Left colon (tissue), 2 donors: ENCODE measurements at places on chromosomes 12 and 14.

- no peak for DNase-seq
Observed at GRCh38 chr12:109480356-109480755, 2.9 kb downstream of the UBE3B start.

DNA sequence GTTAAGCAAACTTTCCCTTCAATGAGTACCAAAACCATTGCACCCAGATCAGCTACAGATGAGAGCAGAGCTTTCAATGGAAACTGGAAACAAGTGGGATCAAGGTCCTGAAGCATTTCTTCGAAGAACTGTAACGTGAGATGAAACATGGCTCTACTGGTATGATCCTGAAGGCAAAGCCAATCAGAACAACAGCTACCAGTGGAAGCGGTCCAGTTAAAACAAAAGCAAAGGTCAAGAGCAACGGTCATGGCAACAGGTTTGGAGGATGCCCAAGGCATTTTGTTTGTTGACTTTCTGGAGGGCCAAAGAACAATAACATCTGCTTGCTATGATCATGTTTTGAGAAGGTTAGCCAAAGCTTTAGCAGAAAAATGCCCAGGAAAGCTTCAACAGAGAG is 137.9 kb upstream of the CPSF6 start:
- no peak for DNase-seq

DNA sequence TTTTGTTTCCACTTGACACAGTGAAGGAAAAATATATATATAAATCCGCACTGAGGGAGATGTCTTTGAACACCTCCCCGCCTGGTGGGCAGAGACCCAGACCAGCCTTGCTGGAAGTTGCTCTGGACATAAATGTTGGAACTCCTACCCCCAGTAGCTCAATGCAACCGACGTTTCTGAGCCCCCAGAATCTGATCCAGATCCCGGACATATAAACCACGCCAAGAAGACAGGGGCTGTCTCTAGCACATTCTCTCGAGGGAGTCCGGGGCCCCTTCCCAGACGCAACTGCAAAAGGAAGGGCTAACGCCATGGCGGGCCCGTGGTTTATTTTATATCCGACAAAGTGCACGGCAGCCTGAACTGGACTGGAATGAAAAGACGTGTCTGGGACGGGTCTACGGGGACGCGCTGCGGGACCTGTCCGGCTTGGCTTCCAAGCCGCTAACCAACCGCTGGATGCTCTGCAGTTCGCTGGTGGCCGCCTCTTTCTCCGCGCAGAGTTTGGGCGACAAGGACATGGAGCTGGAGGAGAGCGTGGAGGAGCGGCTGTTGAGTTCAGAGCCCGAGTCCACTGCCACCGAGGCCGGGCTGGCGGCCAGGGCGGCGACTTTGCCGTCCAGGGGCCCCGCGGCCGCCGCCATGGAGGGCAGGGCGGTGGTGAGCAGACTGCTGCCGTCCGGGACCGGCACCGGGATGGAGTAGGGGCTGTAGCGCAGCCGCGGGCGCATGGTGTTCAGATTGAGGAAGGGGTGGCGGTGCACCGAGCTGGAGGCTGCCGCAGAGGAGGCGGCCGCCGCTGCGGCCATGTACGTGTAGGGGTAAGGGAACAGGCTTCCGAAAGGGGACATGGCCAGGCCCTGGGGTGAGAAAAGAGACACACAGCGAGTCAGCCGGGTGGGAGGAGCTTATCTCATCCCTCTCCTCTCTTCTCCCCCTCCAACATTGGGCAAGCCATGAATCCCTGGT is 12.2 kb downstream of the TBX3 start:
- DNase-seq = no peak

DNA sequence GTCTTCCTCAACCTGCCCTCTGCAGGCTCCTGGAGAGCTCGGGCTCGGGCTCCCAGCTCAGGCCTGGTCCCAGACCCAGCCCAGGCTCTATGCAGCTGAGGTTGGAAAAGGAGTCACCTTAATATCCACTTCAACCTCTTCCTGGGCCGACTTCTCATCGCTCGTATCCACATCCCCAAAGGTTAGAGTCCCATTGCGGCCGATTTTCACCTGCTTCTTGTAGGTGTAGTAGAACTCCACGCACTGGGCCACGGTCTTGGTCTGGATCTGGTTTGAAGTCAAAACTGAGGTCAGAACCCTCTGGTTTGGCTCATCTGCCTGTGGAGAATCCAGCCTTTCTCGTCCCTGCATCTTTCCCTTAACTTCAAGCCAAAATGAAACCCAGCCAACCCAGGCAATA is 8.4 kb upstream of the PNMA1 start:
- DNase-seq = no peak

- DNase-seq = no peak
Observed at GRCh38 chr12:120455302-120455701, 9.1 kb downstream of the GATC start.

DNA sequence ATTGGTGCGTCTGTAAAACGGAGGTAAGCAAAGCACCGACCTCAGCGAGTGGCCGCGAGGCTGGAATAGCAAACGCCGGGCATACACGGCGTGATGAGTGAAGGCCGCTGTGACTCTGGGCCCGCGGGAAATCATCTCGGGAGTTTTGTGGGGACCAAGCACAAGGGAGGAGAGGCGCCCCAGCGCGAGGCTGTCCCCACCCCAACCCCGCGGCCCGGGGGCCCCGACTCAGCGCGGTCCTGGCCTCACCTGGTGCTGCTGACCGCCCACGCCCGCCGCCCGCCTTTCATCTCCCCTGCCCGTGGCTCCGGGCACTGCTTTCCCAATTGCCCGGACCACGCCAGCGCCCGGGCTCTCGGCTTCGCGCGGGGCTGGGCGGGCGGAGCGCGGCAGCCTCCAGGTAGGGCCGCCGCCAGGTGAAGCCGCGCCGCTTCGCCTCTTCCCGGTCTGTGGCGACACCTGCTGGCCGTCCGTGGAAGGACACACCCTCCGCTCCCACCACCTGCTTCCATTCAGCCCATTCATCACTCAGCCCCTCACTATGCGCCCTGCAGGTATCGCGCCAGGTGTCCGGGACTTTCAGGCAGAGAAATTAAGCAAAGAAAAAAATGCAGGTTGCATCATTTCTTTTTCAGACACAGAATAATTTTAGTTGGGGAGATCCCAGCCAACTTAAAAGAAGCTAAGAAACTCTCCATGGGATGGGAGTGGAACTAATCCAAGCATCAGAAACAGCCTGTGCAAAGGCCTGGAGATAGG is 360.4 kb downstream of the MED13L start:
- peak; percentile 32 for DNase-seq

- DNase-seq = no peak
Observed at GRCh38 chr12:109996483-109996853, 300 bp upstream of the GIT2 start.

- no peak for DNase-seq
Observed at GRCh38 chr12:131397493-131398181, 313.3 kb upstream of the SFSWAP start.

GRCh38 chr14:92785667-92786426 is 8.3 kb upstream of the GOLGA5 start:
- DNase-seq = no peak

- DNase-seq = no peak
Observed at GRCh38 chr12:89370421-89370831, 18.1 kb upstream of the DUSP6 start.

GRCh38 chr14:61598980-61599379 is 96.3 kb upstream of the HIF1A start:
- DNase-seq = no peak

GRCh38 chr12:27382171-27382795 is 49.6 kb downstream of the BMAL2 start:
- DNase-seq = no peak

- no peak for DNase-seq
Observed at GRCh38 chr14:24943024-24943423, 106.9 kb downstream of the STXBP6 start.

DNA sequence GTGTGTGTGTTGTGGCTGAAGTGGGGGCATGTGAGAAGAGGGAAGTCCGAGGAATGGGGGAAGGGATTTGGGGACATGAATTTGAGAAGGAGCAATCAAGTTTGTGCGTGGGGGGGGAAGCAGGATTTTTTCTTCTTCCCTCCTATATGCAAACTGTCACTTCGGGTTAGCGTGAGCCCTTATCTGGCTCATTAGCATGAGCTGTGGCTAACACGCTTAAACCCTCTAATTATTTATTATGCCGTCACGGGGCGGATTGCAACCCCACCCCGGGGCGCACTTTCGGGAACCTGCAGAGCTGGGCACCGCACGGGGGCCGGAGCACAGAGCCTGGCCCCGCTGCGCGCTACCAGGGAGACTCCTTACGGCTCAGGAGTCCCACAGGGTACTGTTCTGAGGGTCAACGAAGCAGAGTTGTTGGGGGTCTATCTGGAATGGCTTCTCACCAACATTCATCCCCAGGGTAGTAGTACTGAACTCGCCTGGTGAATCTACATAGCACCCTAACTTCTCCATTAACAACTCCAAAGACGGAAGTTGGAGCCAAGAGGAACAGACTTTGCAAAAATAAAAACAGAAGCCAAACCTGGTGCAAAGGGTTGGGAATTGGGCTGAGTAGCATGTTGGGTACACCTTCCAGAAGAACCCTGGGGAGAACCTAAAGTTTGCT is 6.4 kb upstream of the ASCL1 start:
- no peak for DNase-seq

DNA sequence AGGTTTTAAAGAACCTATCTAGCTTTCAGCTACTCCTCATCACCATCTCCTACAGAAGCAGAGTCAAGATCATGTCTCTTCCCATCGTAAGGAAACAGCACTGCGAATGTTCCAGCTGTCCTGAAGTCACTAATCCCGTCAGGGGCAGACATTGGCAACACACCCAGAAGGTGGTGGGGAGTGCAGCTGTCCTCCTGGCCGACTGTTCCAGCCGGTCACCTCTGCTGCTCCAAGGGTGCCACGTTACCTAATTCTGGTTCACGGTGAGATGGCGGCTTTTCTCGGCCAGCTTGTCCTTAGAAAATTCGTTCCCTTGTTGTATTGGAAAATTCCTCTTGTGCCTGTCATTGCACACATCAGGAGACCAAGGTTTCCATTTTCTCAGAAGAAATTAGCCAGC is 196.2 kb downstream of the ZFP36L1 start:
- DNase-seq = no peak
